Esophagus mucosa (tissue), 1 donor: ENCODE measurements at places on chromosomes 16 and 17. TPM values are rescaled to one million over a fixed set of nuclear protein-coding genes. Genes with fewer than 3 reads are reported as not detected.

MYH1 gene
- total RNA-seq, result not detected

CCNF gene
- total RNA-seq, result 11.1 TPM

ADAP2 gene
- total RNA-seq, result 6.3 TPM

KRT13 gene
- 44,686 TPM for total RNA-seq

SPECC1 gene
- total RNA-seq, result 13.8 TPM

TLE7 gene
- not detected for total RNA-seq

KRT20 gene
- total RNA-seq, result 0.20 TPM

ARL5C gene
- not detected for total RNA-seq

KRTAP4-6 gene
- total RNA-seq, result not detected
